Vagina (tissue), 2 donors: ENCODE measurements at places on chromosomes 6 and 20.
A peak's percentile ranks its signal among the peaks of the same experiment; 100 is the strongest.

- no peak for DNase-seq
Measured at GRCh38 chr6:7763881-7764280, 38.0 kb downstream of the BMP6 start.

- no peak for DNase-seq
Measured at GRCh38 chr6:36204068-36204753, 7.7 kb downstream of the BRPF3 start.

DNA sequence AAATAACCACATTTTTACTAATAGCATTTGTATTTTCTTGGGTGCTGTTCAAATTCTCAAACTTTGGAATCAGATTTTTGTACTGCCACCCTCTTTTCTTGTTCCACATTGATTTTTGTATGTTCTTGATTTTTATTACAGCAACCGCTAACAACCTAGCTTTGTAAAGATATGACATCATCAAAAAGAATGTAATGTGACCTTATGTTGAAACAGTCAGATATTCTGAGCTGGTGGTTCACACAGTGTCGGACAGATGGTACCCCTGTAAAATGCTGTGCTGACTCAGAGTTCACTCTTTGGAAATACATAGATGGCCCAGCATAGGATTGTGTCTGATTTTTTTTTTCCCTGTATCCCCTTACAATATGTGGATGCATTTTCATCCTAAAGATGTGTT lies 118.9 kb downstream of the QKI start:
- DNase-seq = no peak

- no peak for DNase-seq
Measured at GRCh38 chr6:85684809-85685171, 42.1 kb upstream of the SYNCRIP start.

DNA sequence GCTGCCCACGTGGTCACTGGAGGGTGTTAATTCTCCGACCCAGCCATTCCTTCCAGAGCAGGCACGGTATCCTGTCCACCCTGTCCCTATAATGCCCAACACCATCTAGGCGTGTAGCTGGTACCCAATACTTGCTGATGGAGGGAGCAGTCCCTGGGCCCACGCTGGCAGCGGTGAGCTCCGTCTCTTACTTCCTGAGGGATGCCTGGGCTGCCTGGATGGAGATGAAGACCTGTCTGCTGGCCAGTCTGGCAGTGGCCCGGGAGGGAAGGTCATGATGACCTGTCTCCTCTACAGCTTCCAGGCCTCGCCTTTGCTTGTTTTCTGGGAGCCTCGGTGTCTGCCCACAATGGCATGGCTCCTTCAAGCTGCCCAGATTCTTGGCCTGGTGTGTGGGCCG lies 297.9 kb upstream of the SUPT3H start:
- no peak for DNase-seq

GRCh38 chr6:10976571-10976970 lies 67.5 kb downstream of the ELOVL2 start:
- no peak for DNase-seq

GRCh38 chr6:140576004-140576555 lies 1201.6 kb upstream of the CITED2 start:
- DNase-seq = no peak

DNA sequence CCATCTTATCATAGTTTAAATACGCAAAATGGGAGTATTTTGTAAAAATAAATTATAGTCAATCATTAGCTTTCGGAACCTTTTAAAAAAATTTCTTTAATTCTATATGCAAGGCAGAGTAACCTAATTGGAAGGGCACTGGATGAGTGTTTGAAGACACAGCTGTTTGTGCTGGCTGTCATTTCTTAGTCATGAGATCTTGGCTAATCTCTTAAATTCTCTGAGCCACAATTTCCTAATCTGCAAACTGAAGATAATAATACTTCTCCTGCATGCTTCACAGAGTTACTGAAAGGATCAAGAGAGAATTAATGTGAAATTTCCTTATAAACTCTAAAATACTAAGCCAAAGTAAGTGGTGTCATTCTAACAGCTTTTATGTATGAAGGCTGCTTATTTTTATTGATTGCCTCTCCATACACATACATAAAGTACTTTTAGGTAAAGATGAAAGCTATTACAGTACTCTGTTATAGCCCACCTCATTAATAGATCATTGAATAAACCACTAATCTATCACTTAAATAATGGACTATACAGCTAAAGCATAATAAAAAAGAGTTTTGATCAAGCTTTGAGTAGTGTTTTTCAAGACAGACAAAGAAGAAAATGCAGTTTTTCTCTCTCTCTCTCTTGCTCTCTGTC lies 383.7 kb upstream of the IRAK1BP1 start:
- DNase-seq = no peak

GRCh38 chr20:59670786-59671492 lies 66.6 kb downstream of the PHACTR3 start:
- peak; percentile 47 for DNase-seq

DNA sequence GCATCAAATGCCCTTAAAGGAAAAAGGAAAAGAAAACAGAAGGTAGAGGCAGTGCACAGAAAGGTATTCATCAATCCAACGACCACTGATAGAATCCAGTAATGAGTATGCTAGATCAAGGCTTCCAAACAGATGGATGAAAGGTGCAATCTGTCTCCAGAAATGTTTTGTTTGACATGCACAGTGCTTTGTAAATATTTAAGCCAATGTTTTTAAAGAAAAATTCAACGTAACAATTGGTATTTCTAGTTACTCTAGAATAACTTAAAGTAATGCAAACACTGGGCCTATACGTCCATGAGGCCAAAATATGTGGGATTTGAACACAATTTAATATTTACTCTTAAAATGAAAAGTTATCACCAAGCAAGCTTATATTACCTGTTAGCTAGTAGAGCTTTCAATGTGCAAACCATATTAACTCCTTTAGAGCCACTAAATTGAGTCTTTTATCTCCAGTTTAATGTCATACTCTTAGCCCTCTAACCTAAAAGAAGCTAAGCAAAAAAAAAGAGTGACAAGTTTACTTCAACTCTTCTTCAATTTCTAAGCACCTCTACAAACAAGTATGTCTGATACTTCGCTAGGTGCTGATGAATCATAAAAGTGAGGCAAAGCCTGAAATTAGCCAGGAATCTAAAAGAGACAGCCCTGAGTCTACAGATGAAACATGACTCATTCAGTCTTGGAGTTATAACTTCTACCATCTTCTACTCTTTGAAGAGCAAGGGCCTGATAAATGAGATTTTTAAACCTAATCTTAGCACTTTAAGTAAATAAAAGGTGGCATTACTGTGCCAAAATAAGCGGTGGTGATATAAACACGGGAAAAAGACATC lies 169.8 kb downstream of the PTPRK start:
- no peak for DNase-seq

GRCh38 chr6:166907373-166907841 lies 48.9 kb downstream of the RNASET2 start:
- DNase-seq = no peak

DNA sequence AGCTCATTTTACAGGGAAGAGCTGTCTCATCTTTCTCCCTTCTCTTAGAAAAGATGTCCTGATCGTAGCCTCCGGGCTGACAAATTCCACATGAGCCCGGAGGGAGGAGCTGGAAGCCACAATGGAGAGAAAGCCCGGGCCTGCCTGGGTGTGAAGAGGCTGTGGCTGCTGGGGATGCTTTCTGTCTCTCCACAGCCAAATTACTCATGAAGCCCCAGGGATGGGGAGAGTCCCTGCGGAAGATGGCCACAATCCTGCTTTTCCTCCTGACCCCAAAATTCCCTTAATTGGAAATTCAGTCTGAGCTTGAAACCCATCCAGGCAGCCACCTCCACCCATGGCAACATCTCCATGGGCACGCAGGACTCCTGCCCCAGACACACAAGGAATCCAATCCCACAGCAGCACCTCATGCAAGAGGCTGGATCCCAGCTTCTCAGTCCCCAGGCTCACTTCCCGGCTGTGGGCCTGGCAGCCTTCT lies 32.4 kb downstream of the JPH2 start:
- DNase-seq = no peak

GRCh38 chr6:32700391-32701040 lies 34.1 kb upstream of the HLA-DQB1 start:
- DNase-seq = no peak

DNA sequence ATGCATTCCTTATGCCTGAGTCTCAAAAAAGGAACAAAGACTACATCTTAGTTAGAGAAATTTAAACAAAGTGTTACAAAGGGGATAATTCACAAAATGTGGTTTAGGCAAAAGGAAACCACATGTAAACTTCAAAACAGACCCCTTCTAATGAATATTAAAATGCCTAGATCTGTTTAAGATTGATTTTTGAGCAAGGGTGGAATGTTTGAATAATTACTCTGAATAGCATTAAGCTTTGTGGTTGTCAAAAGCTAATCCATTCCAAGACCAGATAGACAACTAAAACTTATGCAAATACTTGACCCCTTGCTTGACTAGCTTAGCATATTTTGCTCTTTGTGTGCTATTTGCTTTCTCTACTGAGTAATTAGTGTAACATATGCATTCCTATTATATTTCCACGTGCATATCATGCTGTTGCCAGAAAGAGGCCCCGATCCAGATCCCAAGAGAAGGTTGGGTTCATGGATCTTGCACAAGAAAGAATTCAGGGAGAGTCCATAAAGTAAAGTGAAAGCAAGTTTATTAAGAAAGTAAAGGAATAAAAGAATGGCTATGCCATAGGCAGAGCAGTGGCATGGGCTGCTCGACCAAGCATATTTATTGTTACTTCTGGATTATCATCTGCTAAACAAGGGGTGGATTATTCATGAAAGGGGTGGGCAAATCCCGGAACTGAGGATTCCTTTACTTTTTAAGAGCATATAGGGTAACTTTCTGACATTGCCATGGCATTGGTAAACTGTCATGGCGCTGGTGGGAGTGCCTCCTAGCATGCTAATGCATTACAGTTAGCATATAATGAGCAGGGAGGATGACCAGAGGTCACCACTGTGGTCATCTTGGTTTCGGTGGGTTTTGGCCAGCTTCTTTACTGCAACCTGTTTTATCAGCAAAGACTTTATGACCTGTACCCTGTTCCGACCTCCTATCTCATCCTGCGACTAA lies 1193.4 kb upstream of the EYS start:
- DNase-seq = no peak

- no peak for DNase-seq
Measured at GRCh38 chr6:106963544-106963943, 11.0 kb downstream of the CD24 start.

DNA sequence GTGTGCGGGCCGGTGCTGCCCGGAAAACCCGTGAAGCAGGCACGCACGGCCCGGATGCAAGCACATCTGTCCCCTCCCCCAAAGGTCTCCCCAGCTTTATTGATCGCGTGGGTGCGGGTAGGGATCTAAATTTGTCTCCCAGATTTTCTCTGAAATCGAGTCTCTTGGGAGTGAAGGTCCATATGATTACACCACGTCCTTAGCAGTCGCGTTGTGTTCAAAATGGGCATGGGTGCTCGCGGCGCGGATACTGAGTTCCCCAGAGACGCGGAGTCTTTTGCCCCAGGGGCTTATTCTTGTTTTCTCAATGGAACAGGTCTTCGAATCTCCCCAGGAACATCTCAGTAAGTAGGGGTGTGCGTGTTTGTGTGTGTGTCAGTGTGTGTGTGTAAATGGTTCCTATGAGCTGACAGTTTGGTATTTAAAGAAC lies 2.8 kb upstream of the ZNF292 start:
- DNase-seq = peak; percentile 87

GRCh38 chr6:23478312-23478711 lies 647.7 kb upstream of the NRSN1 start:
- DNase-seq = no peak
